ENCODE measurements at places on chromosomes 3 and 15.

GRCh38 chr15:91970142-91970541 is 116.6 kb downstream of the SLCO3A1 start:
- no peak for DNase-seq

DNA sequence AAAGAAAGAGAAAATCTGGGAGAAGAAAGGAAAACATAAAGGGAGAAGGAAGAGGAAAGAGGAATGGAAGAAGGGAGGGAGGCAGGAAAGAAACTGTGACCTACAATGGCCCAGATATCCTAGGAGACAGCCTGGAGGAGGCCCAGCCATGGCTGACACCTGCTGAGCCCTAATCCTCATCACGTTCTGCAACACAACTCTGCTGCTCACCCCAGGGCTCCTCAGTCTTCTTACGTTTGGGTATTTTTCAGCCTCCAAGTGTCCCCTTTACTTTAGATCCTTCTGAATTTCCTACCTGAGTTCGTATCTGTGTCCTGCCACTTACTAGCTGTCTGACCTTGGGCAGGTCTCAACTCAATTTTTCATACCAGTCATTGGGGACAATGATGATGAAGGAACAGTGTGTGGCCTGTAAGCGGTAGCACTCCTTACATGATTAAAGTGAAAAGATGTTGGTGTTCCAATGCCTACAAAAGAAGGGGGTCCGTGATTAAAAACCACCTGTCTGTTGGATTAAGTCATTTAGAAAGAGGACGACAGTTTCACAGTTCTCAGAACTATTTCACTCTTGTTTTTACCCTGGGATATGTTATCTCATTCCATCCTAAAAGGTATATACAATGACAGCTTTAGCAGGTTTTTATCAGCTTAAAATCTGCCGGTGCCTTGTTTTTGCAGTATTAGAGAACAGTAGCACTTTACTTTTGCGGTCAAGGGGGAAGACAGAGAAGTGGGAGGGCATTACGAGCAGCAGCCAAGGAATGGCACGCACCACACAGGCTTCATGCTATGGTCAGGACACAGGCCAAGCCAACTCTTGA is 47.4 kb downstream of the CCR4 start:
- no peak for DNase-seq

DNA sequence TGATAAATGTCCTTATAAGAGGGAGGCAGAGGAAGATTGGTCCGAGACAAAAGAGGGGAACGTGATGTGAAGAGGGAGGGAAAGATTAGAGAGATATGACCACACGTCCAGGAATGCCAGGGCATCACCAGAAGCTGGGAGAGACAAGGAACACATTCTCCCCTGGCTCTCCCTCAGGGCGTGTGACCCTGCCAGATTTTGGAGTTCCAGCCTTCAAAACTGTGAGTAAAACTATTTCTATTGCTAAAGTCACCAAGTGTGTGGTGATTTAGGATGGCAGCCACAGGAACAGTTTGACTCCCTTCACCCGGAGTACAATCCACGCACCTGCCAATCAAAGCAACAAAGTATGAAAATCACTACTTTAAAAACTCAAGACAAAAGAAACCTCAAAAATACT is 32.1 kb upstream of the TJP1 start:
- no peak for DNase-seq

DNA sequence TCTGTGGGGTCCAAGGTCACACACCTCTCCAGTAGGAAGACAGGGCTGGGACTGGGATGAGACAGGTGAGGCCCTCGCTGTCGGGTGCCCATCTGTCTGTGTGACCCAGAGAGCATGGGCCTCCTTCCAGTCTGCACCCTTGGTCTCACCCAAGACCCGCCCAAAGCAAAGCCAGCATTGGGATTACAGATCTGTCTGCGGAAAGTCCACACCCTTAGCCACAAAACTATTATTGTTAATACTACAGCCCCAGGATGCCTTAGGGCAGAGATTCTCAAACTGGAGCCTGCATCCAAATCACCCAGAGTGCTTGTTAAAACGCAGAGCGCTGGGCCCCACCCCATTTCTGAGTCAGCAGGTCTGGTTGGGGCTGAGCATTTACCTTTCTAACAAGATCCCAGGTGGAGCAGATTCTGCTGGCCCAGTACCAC is 58.5 kb upstream of the ZNF148 start:
- DNase-seq: no peak

GRCh38 chr3:41485484-41485883 is 286.2 kb downstream of the CTNNB1 start:
- no peak for DNase-seq

GRCh38 chr15:94099574-94099960 is 131.8 kb upstream of the MCTP2 start:
- DNase-seq: no peak

DNA sequence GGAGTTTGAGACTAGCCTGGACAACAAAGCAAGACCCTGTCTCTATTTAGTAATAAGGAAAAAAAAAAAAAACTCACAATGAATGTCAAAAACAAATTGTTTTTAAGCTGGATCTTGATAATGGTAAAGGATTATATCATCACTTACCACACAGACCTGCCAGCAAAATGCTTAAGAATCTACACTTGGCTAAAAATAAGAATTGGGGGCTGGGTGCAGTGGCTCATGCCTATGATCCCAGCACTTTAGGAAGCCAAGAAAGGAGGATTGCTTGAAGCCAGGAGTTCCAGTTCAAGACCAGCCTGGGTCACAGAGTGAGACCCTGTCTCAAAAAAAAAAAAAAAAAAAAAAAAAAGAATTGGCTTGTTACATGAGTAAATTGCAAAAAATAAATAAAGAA is 31.0 kb downstream of the ACAP2 start:
- no peak for DNase-seq

- no peak for DNase-seq
Observed at GRCh38 chr3:11580645-11581044, 63.1 kb downstream of the VGLL4 start.

DNA sequence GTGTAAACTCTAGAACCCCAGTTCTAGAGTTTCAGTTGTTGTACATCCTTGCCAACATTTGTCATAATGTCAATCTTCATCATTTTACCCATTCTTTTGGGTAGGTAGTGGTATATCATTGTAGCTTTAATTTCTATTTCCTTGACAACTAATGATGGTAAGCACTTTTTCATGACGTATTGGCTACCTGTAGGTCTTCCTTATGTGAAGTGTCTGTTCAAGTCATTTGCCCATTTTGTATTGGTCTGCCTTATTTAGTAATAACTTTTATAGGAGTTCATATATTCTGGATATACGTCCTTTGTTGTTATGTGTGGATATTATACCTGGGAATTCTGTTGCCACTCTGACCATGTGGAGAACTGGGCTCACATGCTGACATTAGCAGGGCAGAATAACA is 73.8 kb upstream of the ACTC1 start:
- DNase-seq: no peak

DNA sequence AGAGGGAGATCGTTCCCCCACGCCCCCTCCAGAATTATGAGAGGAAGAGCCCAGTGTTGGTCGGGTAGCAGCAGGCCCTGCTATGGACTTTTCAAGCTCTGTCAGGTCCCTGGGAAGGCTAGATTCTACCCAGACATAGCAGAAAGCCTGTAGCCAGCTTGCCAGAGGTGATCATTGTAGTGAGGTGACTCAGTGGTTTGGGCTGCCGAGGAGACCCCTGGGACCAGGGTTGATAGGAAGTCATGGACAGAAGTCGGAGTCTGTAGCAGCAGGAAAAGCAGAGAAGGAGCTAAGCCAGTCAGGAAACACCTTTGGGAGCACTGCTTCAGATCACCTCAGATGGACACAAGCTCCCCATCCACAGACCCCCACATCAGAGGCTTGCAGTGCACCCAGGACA is 67.7 kb downstream of the CCNL1 start:
- DNase-seq: no peak

DNA sequence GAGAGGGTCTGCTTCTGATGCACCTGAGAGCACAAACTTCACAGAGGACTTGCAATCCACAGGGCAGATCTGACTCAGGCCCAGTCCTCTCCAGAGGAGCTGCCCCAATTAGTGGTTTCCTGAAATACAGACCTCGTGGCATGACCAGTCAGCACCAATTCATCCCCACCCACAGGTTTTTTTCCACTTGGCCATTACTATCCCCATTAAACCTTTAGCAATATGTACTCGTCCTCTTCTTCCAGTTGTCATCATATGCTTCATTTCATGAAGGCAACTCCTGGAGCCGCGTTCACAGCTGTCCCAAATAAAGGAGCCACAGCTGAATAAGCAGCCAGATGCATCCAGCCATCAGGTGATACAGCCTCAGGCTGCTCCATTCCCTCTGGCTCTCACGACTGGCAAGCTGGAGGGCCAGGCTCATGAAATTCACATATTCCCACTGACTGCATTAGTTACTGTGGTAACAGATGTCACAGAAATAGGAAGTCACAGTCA is 163.1 kb downstream of the FMN1 start:
- no peak for DNase-seq

- peak; percentile 41 for DNase-seq
Observed at GRCh38 chr3:72343078-72343477, 505.2 kb downstream of the SHQ1 start.

DNA sequence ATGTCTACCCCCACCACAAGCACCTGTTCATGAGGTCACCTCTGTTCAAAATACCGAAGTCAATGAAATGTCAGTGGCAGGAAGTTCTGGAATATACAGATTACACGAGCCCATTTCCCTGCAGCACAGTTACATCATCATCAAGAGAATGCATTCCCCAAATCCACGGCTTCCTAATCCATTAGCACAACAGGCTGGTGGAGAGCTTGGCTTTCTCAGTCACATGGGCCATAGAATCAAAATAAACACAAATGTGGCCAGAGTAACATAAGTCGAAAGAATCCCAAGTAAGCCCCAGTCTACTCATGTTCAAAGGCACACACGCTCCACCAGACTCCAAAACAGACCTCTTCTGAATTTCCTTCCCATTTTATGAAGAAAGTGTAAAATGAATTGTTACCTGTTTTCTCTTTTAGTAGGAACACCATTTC is 419.3 kb downstream of the MAGI1 start:
- no peak for DNase-seq

DNA sequence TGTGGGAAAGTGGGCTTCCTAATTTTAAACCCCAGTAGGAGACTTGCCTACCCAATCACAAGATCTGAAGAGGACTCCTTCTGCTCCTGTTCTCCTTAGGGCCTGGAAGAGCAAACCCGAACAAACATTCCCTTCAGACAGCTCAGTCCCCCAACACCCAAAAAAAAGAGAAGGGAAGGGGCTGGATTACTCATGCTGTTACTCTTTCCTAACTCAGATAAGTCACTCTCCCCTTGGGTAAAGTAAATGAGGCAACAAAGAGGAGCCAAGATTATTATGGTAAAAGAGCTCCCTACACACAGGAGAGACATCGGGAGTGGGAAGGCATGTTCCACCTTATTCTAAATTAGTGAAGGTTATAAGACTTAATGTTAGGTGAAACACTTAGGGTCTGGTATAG is 18.1 kb upstream of the LEKR1 start:
- DNase-seq: no peak

GRCh38 chr3:126431103-126431534 is 36.4 kb downstream of the CFAP100 start:
- DNase-seq: no peak

DNA sequence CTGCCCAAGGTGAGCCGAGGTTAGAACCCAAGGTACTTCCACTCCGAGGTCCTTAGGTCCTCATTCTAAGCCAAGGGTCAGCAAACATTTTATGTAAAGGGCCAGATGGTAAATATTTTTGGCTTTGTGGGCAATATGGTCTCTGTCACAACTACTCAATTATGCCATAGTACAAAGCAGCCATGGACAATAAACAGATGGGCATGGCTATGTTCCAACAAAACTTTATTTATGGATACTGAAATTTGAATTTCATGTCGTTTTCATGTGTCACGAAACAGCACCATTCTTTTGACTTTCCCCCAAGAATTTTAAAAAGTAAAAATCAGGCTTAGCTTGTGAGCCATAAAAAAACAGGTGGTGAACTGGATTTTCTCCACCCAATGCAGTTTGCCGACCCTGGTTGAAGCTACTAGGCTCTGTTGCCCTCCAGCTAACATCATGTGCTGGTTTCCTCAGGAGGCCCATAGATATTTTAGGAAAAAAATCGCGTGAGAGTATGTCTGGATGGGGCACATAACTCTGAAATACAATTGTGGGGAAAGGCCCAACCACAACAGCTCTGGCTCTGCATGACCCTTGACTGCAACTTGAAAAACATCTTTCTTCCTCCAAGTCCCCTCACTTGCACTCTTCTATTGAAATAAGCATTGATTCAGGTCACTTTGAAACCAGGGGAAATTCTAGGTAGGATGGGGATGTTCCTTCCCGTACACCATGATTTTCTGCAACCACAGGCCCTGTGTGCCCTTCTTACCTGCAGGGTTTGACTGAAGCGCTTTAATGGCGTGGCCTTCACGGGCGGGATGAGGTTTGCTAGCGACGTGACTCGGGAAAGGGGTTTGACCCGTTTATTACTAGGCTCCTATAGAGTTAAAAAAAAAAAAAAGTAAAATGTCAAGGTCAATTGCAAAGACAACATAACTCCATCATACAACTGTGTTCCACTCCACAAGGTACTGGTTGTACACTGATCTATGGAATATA is 28.5 kb downstream of the ARHGEF3 start:
- no peak for DNase-seq

GRCh38 chr15:65512807-65513416 is 4.6 kb downstream of the DPP8 start:
- DNase-seq: no peak

DNA sequence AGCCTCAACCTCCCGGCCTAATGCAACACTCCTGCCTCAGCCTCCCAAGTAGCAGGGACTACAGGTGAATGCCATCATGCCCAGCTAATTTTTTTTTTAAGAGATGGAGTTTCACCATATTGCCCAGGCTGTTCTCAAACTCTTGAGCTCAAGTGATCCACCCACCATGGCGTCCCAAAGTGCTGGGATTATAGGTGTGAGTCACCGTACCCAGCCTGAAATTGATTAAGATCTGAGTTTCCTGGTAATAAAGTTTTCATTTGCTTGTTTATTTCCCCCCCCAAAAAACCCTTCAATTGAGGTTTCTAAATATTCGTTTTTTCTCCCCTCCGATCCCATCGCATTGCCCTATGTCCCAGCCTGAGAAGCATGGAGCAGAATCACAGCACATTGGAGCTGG is 39.0 kb downstream of the HES1 start:
- DNase-seq: no peak

DNA sequence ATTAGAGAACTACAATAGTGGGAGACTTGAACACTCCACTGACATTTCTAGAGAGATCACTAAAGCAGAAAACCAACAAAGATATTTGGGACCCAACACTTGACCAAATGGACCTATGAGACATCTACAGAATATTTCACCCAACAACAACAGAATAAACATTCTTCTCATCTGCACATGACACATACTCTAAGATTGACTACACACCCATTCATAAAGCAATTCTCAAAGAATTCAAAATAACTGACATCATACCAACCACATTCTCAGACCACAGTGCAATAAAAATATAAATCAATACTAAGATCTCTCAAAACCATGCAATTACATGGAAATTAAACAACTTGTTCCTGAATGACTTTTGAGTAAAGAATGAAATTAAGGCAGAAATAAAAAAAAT is 473.7 kb downstream of the LPP start:
- DNase-seq: no peak

DNA sequence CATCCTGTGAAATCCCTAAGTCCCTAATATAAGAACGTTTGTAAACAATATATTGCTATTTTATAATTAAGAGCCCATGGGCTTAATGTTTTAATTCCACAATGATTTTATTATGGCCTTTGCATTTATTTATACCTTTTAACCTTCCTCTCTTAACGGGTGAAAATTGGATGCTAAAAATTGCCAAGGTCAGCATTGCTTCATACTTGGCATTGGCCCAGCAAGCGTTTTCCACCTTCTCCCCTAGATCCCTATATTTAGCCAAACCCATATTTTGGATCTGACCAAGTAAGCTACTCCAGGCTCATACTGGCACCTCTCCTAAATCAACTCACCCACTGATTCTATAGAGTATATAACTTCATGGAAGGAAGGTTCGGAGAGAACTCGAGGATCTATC is 188.0 kb upstream of the NR2F2 start:
- no peak for DNase-seq

Measured in activated CD4-positive, alpha-beta T cell treated with anti-CD3 and anti-CD28 coated beads, Interleukin-2, amount 50 U/mL, for 24 hours (primary cell).